NB4 (cell line): ENCODE measurements at places on chromosomes 5 and 9.

DNA sequence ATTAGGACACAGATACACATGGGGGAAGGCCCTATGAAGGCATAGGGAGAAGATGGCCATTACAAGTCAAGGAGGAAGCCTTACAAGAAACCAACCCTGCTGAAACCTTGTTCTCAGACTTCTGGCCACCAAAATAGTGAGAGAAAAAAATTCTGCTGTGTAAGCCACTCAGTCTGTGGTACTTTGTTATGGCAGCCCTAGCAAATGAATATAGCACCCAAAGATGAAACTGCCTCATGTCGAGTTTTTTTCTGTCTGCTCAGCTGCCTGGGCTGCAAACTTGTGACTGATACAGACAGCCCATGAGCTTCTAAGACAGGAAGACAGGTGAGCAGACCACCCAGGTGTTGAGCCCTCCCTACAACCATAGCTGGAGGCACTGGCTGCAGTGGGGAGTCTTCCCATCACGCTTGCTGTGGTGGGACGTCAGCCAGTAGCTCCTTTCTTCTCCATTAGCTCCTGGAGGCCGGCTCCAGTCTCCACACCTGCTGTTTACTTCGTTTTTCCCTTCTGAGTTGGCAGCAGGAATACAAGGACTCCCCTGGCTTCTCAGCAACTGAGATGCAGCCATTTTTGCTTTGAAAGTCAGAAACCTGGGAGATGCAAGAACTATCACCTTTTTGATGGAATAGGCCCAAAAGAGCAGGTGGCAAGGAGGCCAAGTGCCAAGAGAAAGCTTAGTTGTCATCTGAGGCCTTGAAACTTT, 164.9 kb downstream of the SEMA6A start:
- no peak for DNase-seq

DNA sequence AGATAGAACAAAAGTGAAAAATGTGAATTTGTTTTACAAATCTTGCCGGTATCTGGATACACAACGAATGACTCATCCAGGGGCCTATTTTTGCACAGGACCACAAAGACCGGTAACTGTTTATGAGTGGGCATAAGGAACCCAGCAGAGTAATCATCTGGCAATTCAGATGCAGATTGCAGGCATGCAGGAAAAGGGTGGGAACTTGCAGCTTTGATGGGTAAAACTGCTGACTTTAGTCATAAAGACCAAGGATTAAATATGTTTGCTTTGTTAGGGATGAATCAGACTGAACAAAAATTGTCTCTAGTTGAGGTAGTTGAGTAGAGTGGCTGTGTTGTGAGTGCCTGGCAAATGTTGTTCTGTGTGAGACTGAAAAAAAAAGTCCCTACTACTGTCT, 309.6 kb upstream of the CCNH start:
- DNase-seq = no peak

- peak; percentile 47 for DNase-seq
Observed at GRCh38 chr5:59356813-59357380, 536.6 kb downstream of the PDE4D start.

DNA sequence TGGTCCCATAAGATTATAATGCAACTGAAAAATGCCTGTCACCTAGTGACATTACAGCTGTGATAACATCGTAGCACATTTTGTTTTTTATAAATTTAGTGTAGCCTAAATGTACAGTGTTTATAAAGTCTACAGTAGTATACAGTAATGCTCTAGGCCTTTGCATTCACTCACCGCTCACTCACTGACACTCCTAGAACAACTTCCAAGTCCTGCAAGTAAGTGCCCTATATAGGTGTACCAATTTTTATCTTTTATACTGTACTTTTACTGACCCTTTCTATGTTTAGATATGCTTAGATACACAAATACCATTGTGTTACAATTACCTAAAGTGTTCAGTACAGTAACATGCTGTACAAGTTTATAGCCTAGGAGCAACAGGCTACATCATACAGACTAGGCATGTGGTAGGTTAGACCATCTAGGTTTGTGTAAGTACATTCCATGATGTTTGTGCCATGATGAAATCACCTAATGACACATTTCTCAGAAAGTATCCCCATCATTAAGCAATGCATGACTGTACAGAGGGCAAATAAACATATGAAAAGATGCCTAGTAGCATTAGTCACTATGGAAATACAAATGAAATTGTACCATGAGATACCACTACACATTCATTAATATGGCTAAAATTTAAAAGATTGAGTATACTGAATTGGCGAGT, 127.6 kb downstream of the TRPM6 start:
- DNase-seq = no peak

DNA sequence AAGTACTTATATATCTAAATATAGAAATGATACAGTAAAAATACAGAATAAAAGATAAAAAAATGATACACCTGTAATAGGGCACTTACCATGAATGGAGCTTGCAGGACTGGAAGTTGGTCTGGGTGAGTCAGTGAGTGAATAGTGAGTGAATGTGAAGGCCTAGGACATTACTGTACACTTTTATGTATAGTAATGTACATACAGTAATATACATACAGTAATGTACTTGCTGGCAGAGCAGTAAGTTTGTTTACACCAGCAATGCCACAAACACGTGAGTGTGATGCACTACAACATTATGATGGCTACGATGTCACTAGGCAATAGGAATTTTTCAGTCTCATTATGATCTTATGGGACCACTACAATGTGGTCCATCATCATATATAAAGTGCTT, 34.2 kb downstream of the SUSD1 start:
- no peak for DNase-seq

GRCh38 chr5:155878991-155879575, 447.9 kb upstream of the SGCD start:
- no peak for DNase-seq

DNA sequence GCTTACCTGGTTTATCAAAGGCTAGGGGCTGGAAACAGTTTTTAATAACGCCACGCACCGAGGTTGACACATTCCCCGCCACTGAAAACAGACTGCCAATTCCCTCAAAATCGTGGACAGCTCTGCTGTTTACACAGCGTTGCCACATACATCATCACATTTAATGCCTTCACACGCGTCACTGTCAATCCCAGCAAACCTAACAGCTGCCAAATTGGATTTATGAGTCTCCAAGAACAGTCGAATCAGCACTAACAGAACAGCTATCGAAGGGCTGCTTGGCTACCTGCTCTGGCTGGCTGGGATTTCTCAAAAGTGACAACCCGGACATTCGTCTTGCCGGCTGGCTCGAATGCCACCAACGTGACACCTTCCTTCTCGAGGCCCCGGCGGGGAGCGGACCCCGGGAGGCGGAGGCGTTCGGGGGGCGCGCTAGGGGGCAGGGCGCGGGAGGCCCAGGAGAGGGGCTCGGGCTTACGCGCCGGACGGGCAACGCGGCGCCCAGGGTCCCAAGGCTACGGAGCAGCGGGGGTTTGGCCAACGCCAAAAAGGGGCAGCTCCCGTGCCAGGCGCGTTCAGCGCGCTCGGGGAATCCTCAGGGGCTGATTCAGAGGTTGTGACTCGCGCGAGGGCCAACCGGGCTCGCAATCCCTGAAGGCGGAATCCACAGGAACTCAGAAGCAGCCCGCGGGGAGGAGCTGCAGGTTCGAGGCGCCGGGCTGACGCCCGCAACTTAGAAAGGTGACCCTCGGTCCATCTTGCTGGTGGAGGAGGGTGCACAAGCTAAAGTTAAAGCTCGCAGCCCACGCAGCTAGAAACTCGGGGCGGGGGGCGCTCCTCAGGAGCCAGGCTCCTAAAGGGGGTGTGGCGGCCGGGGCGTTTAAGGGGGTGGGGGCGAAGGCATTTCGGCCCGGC, 1.2 kb downstream of the CDC14B start:
- DNase-seq = peak; percentile 15

DNA sequence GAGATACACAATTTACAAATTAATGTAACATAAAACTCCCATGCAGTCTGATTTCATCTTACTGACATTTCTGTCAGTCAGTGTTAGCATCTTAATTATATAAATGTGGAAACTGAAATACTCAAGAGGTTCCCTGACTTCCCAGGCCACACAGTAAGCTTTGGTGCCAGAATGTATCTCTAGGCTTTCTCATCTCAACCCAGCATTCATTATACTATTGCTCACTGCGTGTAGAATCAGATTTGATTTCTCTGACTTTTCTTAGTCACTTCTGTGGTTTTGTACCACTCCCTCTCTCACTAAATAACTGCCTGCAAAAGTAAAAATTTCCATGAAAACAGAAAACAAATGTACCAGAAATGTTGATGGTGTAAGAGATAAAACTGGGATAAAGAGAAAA, 31.7 kb upstream of the CDKN2B start:
- no peak for DNase-seq

DNA sequence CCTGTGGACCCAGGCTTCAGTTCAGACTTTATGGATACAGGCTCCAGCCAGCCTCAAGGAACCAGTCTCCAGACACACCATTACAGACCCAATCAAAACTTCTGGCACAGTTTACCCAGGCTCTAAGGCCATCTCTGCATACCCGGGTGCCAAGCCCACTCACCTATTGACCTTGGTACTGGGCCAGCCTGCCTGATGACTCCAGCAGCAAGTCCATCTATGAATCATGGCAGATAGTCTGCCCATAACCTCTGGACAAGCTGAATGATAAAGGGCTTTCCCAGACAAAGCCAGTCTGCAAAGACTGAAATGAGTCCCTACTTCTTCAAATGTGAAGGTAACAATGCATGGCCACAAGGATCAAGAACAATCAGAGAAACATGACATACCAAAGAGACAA, 1327.1 kb upstream of the C9orf72 start:
- DNase-seq = no peak

DNA sequence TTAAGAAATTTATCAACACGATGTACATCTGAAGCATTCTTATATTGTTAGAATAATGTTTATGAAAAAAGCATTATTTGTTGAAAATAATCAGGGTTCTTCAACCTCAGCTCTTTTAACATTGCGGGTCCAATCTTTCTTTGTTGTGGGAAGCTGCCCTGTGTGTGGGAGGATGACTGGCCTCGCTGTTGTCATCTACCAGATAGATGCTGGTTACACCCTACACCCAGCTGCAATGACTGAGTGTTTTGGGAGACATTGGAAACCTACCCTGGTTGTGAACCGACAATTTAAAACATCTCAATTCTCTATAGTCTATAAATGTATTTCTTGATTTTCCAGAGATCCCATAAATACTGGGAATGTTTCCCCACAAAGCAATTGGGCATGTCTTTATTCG, 794.2 kb upstream of the CDH10 start:
- no peak for DNase-seq

DNA sequence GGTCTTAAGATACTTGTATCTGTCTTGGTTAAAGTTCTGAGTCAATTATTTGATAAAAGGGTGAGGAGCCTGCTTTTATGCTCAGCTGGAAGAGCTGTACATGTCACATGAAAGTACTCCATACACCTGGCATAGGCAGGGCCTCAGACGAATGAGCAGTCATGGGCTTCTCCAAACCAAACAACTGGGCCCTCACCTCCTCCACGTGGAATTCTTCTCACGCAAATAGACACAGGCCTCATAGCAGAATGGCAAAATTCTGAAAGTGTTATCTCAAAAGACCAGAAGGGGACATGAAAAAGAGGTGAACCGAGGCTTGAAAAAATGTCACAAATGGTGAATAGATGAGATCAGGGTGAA, 48.6 kb downstream of the FAM240B start:
- no peak for DNase-seq

- DNase-seq = no peak
Observed at GRCh38 chr5:138018849-138019248, 14.0 kb downstream of the FAM13B start.

GRCh38 chr5:66660396-66660795, 64.2 kb downstream of the MAST4 start:
- no peak for DNase-seq

- DNase-seq = peak; percentile 81
Observed at GRCh38 chr5:10489810-10490426, 48.2 kb downstream of the ROPN1L start.

DNA sequence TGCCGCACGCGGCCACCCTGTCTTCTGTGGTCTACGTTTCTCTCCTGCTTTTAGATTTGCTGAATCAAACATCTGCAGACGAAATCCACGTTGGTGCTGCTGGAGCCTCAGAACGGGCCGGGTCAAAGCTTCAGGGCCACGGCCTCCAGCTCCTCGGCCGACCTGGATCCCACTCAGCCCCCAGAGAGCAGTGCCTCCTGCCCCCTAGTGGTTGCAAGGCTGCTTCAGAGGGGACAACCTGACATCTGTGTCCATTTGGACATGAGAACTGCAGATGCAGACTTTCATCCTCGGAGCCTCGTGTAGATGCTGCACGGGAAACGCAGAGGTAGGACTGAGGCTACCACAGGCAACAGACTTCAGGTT, 23.0 kb upstream of the SLC6A3 start:
- DNase-seq = no peak

GRCh38 chr5:55440188-55440646, 94.5 kb downstream of the PLPP1 start:
- peak; percentile 21 for DNase-seq

DNA sequence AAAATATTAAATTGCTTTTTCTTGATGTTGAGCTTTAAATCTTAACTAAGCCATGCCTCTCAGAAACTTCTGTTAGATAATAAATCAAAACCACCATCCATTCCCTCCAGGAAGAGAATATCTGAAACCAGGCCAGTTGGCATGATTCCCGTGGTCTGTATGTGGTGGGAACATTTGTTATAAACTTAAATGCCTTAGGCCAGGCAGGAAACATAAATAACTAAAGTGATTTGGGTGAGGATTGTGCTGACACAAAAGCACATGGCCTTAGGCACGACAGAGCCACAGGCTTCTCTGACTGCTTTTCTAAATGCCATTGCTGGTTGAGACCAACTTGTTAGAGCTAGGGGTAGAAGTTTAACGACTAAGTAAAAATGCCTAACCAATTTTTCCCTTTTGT, 255.9 kb downstream of the GABRG2 start:
- no peak for DNase-seq

GRCh38 chr5:62000646-62001045, 305.4 kb upstream of the KIF2A start:
- no peak for DNase-seq

- no peak for DNase-seq
Observed at GRCh38 chr9:136802321-136802720, 5.4 kb upstream of the RABL6 start.

DNA sequence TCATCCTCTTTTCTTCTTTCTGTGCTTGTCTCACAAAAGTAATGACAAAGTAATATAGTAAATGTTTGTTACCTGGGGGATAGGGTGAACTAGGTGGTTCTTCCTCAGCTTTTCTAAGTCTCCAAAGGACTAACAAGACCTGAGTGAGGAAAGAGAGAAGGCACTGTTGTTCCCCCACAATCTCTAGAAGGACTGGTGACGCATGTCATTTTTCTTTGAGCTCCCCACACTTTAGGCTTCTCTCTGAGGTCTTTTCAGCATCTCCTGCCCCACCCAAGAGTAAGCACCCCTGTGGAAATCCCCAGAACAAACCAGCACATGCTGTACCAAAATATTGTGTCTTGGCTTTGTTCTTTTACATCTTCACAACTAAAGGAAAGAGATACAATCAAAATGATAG, 2.4 kb upstream of the IL7R start:
- DNase-seq = no peak

GRCh38 chr9:79011461-79011860, 560.3 kb upstream of the TLE4 start:
- no peak for DNase-seq
